ENCODE measurements at places on chromosomes 7 and 10. TPM values are rescaled to one million over a fixed set of nuclear protein-coding genes. Genes with fewer than 3 reads are reported as not detected.

GRCh38 chr10:77969114-77969513 lies 42.6 kb upstream of the DLG5 start:
- no peak for DNase-seq
- H3K36me3 ChIP-seq, result no peaks in the 10 kb centered on the region
- no peak overlapping the region for H3K27ac ChIP-seq
- H3K4me1 ChIP-seq, result peaks cover 6% of the 10 kb centered on the region
- no peaks in the 10 kb centered on the region for H3K27me3 ChIP-seq

- no peaks in the 10 kb centered on the region for H3K36me3 ChIP-seq
- no peak overlapping the region for H3K27ac ChIP-seq
- H3K4me3 ChIP-seq, result no peak overlapping the region
- no peak for DNase-seq
These were observed 967 bp downstream of the GAD2 start for GRCh38 chr10:26217396-26218086.

Gene AQP1
- 0.13 TPM for total RNA-seq

- no peaks in the 10 kb centered on the region for H3K36me3 ChIP-seq
- H3K4me1 ChIP-seq, result no peaks in the 10 kb centered on the region
These were observed 509.5 kb downstream of the DNAJB6 start for GRCh38 chr7:157846271-157846670.

DNA sequence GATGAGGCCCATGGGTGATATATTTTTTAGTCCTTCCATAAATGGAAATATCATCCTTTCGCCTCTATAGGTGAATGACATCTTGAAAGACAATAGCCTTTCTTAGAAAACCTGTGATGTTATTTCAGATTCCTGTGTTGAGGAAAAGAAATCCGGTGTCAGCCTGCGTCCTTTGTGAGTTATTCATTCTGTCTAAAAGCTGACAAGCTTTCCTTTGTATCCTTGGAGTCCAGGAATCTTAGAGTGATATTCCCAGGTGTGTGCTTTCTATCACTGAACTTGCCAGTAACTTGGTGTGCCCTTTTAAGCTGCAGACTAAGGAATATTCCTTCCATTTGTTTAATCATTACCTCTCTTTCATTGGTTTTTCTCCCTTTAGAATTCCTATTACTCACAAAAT lies 41.0 kb downstream of the EVX1 start:
- no peak overlapping the region for H3K27ac ChIP-seq
- H3K4me3 ChIP-seq, result no peak overlapping the region
- H3K36me3 ChIP-seq, result no peaks in the 10 kb centered on the region
- no peaks in the 10 kb centered on the region for H3K4me1 ChIP-seq

DNA sequence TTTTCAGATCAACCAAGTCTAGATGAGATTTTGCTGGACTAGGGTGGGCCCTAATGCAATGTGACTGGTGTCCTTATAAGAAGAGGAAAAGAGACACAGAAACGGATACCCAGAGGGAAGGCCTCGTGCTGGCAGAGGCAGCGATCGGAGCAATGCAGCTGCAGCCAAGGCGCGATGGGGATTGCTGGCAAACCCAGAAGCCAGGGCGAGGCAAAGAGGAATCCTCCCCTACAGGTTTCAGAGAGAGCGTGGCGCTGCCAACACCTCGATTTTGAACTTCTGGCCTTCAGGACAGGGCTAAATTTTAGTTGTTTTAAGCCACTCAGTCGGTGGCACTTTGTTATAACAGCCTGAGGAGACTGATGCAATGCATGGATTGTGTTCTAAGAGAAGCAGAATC lies 157.1 kb upstream of the RHEB start:
- no peak overlapping the region for H3K27ac ChIP-seq
- DNase-seq, result no peak
- no peaks in the 10 kb centered on the region for H3K4me1 ChIP-seq
- no peaks in the 10 kb centered on the region for H3K27me3 ChIP-seq
- H3K36me3 ChIP-seq, result no peaks in the 10 kb centered on the region
- no peak overlapping the region for H3K4me3 ChIP-seq

DNA sequence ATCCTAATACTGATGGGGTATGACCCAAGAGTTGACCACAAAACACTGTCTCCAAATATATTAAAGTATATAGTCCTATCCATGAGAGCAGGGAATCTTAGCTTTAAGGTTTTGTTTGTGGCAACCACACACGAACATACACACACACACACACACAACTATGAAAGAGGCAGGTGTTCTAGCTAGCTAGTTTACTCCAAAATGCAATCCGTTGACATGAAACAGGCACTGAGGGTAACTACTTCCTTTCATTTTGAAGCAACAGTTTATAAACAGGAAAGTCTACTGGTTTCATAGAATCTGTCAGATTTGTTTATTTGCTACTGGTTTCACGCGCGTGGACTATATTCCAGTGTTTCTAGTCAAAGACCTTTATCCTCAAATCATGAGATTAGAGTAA lies 14.8 kb downstream of the HTR5A start:
- no peak for DNase-seq
- no peak overlapping the region for H3K4me3 ChIP-seq
- no peaks in the 10 kb centered on the region for H3K4me1 ChIP-seq
- no peaks in the 10 kb centered on the region for H3K36me3 ChIP-seq
- H3K27ac ChIP-seq, result no peak overlapping the region
- H3K27me3 ChIP-seq, result no peaks in the 10 kb centered on the region

- no peak overlapping the region for H3K27ac ChIP-seq
- DNase-seq, result no peak
- no peak overlapping the region for H3K4me3 ChIP-seq
- no peaks in the 10 kb centered on the region for H3K4me1 ChIP-seq
- H3K27me3 ChIP-seq, result no peaks in the 10 kb centered on the region
These were observed 166.9 kb downstream of the PTPRN2 start for GRCh38 chr7:158420591-158421340.

GRCh38 chr10:129706081-129706480 lies 239.0 kb downstream of the MGMT start:
- no peak overlapping the region for H3K4me3 ChIP-seq
- H3K4me1 ChIP-seq, result no peaks in the 10 kb centered on the region
- no peak for DNase-seq
- no peak overlapping the region for H3K27ac ChIP-seq
- H3K36me3 ChIP-seq, result peaks cover 26% of the 10 kb centered on the region
- no peaks in the 10 kb centered on the region for H3K27me3 ChIP-seq

Gene TMEM273
- 15.0 TPM for total RNA-seq

Gene ZNF862
- 111 TPM for total RNA-seq

Measured in naive thymus-derived CD4-positive, alpha-beta T cell (primary cell).